ENCODE measurements at places on chromosomes 1 and 21.

DNA sequence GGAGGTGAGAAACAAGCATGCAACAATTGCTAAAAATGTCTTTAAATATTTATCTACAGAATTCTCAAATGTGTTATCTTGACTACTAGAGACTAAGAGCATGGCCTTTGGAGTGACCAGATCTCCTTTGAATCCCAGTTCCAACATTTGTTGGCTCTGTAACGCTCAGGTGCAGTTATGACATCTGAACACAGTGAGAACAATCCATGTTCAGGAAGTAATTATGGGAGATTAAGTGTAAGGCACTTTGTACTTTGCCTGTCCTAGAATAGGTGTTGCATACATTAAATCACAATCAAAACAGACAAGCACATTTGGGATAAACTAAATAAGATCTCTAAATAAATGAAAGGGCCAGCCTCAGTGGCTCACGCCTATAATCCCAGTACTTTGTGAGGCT, 454.5 kb downstream of the SMYD3 start:
- DNase-seq = no peak

DNA sequence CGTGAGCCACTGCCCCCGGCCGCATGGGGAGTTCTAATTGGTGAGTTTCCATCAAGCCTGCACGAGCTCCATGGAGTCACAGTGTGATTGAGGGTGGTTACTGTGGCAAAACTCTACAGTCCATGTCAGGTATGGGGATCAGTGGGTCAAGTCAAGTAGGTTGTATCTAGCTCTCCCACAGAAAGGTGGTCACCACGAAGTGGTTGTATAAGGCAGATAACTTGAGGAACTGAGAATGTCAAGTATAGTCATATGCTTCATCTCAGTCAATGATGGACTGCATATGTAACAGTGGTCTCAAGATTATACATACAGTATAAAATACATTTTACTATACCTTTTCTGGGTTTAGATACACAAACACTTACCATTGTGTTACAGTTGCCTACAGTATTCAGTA, 348.6 kb upstream of the ZP4 start:
- no peak for DNase-seq

DNA sequence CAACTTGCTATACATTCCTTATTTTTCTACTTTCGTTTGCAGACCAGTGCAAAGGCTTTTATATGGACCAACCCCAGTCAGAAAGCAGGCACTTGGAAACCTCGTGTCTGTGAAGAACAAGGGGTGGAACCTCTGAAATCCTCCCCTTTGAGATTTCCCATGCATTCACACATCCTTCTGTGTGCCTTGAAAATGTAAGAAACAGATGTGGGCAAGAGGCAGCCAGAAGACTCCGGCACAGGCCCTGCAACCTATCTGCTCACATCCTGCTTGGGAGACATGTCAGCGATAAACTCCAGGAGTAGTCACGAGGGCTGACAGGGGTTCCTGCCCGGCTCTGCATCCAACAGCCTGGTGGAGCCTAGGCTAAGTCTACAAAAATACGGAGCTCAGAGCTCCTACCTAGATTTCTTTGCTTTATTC, 42.5 kb downstream of the ETS2 start:
- DNase-seq = no peak

DNA sequence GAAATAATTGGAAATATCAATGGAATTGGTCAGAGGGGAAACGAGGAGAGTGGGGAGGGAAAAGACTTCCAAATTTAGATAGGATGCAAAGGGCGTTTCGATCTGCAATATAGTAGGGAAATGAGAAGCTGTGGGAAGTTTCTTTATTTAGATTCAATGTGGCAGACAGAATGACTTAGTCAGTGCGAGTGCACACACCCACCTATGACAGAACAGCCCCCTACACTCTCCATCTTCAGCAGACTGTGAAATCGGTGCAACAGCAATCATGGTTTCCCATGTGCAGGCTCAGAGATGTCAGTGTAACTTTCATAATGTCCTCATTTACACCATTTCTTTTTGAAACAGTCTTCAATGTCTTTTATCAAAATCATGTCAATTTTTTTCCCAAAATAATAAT, 46.0 kb downstream of the DIP2A start:
- DNase-seq = no peak

GRCh38 chr1:5456090-5456811, 536.0 kb downstream of the NPHP4 start:
- no peak for DNase-seq

GRCh38 chr1:25810341-25811299, 9.1 kb upstream of the MTFR1L start:
- DNase-seq = peak; percentile 43

DNA sequence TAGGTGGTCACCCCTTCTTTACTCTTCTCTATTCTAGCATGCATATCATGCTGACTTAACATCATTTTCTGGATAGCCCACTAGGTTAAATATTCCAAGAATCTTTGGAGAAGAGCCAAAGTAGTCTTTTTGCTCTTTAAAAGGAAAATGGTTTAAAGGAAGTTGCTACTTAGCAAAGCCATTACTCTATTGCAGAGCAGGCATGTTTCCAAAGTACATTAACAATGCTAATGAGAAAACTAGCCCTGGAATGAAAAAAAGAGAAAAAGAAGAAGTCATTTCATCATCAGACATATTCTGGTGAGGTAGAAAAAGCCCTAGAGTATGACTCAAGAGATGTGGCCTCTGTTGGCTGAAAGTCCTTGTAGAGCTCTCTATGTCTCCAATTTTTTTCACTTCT, 74.0 kb downstream of the NUF2 start:
- DNase-seq = no peak

GRCh38 chr1:6585081-6585722, 5.4 kb downstream of the ZBTB48 start:
- DNase-seq = no peak

DNA sequence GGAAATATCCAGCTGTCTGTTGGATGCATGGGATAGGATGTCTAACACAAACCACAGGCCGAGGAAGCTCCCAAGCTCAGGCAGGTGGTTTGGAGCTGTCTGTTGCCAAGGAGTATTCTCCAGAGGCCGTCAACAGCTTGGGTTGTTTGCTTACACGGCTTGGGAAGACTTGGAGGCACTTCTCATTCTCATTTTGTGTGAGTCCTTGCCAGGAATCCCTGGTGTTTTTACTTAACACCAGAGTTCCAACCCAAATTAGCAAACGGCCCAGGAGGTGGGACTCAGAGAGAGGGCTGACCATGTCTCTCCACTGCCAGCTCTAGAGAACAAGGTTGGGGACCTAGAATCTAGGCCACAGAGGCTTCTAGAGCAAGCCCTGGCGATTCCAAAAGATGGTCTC, 72.7 kb upstream of the FAM20B start:
- no peak for DNase-seq

DNA sequence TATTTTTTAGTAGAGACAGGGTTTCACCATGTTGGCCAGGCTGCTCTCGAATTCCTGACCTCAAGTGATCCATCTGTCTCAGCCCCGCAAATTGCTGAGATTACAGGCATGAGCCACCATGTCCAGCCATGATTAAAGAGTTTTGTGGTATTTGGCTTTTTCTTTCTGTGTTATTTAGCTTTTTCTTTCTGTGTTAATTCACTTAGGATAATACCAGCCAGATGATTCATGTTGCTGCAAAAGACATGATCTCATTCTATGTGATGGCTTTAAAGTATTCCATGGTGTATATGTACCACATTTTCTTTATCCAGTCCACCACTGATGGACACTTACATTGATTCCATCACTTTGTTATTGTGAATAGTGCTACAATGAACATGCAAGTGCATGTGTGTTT, 1135.2 kb downstream of the AMY1C start:
- DNase-seq = no peak

- no peak for DNase-seq
These were observed 31.4 kb downstream of the SLC30A7 start for GRCh38 chr1:100927276-100927675.

DNA sequence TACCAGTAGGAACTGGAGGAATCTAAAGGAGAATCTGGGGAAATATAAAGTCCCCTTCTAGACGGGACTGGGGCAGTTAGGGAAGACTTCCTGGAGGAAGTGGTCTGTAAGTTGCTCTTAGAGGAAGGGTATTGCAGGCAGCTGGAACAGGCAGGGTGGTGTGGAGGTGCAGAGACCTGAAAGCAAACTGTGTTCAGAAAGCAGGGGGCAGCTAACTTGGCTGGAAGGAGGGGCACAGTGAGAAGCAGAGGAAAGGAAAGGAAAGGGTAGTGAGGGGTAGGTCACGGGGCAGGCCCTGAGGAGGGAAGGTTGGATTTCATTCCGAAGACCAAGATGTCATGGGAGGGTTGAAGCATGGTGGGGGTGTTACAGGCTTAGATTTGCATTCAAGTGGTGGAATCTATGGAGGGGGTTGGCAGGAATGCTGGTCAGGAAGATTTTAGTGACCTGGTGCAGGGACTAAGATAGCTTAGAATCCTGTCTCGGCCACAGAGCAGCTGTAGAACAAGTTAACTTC, 240.7 kb downstream of the FOXD2 start:
- no peak for DNase-seq

GRCh38 chr1:20185834-20186782, at the start of the genes PLA2G2C and UBXN10:
Gene PLA2G2C (minus strand): TSS chr1:20186518. CDS start chr1:20177363, 9,155 bp downstream.
Gene UBXN10 (plus strand): TSS chr1:20186096. CDS start chr1:20190562, 4,466 bp downstream.
- DNase-seq = no peak

DNA sequence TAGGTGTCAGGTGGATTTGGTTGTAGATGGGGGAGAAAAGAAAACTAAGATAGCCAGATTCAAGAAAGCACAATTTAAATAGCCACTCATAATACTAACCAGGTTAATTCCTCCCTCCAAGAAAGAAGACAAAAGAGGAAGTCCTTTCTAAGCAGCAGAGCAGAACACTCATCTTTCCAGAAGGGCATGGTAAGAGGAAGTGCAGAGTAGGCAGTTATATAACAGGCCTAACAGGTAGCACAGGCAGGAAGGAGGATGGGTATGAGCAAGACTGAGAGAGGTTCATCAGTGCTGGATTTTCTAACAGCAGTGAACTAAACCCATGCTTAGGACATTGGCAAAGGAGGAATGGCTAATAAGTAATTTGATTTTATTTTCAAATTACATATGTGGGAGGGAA, 517.5 kb downstream of the PLPP3 start:
- no peak for DNase-seq

GRCh38 chr21:42650441-42651421, 2.7 kb upstream of the PDE9A start:
- no peak for DNase-seq

DNA sequence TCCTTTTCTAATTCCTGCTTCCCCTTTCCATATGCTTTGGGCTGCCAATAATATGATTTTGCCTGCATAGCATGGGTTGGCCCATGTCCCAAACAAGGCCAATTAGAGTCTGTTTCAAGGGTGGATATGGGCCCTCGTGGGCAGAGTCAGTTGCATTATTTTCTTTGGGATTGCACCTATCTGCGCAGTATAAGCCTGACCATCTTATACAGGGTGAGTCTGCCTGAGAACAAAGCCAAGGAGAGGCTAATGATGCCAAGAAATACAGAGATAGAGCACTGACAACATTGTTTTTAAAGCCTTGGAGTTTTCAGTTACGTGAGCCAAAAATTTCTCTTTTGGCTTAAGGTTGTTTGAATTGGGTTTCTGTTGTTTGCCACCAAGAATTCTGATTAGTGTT, 18.6 kb downstream of the OVAAL start:
- no peak for DNase-seq

GRCh38 chr1:61254634-61255357, 172.4 kb downstream of the NFIA start:
- DNase-seq = no peak

GRCh38 chr1:110286564-110286963, 52.6 kb upstream of the RBM15 start:
- DNase-seq = no peak

GRCh38 chr1:53536606-53537005, 77.4 kb downstream of the DMRTB1 start:
- DNase-seq = no peak

DNA sequence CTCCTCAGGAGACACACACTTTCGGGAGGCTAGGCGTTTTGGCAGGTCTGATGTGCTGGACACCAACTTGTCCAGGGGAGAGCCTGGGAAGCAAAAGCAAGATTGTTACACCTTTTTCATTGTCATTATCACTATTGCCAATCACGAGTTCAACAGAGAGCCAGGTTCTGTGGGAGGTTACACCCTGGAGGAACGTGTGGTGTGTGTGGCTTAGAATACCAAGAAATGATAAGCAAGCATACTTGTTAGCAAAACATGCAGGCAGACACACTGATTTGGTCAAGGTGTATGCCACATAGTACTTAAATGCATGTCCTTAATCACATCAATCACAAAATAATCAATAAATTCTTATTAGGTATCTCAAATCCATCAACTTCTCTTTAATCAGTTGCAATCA, 16.1 kb downstream of the HMGCS2 start:
- DNase-seq = no peak

- DNase-seq = no peak
These were observed 41.4 kb downstream of the KCNK1 start for GRCh38 chr1:233655301-233655740.

- no peak for DNase-seq
These were observed 19.1 kb downstream of the RAB7B start for GRCh38 chr1:205983925-205984725.

GRCh38 chr1:245686446-245687030, 531.8 kb downstream of the KIF26B start:
- DNase-seq = no peak

- no peak for DNase-seq
These were observed 58.5 kb upstream of the ACTL8 start for GRCh38 chr1:17696417-17697301.

- no peak for DNase-seq
These were observed 166.4 kb upstream of the KCTD3 start for GRCh38 chr1:215400741-215401140.

All from bone marrow (tissue), 2 donors.